ENCODE measurements at places on chromosomes 11 and 22.

GRCh38 chr11:16784666-16785065 lies 46.2 kb downstream of the C11orf58 start:
- DNase-seq: no peak

DNA sequence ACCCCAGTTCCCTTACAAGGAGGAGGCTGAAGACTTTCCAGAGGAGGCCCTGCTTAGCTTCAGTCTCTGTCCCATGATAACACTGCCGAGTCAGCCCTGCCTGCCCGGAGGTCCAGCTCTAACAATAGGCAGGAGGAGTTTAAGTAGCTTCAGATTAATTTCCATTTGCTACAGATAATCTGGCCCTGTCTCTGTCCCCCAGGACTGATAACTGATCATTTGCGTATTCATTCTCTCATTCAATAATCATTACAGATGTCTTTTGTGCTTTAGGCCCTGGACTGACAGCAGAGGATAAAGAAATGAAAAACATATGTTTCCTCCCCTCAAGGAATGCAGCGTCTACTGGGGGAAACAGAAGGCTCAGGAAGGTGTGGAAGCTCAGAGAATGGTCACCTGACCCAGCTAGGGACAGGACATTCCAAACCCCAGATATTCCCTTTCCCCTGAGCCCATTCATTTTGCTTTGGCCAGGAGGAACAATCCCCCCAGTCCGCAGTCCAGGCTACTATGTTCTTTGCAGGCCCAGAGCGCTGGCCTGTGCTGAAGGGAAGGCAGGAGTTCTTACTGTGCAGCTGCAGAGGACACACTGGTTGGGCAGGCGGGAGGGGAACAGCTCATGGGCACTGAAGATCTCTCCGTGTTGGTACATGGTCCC lies 20.8 kb downstream of the CHRDL2 start:
- no peak for DNase-seq

DNA sequence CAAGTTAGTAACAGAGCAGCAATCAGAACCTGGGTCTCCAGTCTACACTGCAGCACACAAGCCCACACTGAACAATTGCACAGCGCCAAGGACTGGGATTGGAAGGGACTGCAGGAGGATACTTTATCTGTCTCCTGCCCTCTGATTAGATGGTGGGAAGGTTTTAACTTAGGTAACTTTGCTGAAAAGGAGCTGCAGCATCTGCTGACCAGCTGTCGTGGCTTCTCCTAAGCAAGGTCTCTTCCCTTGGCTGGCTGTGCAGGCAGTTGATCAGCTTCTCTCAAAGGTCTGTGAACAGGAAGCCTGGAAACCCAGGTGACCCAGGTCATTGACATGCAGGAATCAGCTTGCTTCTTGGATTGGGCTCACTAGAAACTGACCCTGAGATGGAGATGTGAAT lies 82.4 kb downstream of the ISX start:
- no peak for DNase-seq

DNA sequence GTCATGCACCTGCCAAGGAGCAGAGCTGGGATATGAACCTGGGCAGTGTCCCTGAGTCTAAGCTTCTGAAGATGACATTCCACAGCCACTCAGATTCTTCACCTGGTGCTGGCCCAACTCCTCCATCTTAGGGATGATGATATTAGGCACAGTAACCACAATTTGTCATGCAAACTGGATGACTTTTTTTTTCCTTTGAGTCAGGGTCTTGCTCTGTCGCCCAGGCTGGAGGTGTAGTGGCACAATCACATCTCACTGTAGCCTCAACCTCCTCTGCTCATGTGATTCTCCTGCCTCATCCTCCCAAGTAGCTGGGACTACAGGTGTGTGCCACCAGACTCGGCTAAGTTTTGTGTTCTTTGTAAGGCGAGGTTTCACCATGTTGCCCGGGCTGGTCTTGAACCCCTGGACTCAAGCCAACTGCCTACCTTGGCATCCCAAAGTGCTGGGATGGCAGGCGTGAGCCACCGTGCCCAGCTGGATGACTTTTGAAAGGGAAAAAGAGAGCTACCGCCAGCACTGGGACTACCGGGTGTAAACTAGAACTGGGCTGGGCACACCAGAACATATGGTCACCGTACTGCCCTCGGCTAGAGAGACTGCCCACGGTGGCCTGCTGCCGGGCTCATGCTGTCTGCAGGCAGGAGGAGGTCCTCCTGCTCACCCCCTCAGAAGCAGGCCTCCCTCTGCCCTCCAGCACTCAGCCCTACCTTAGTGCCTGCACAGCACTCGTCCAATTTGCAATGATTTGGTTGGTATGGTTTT lies 77.7 kb downstream of the NAT10 start:
- no peak for DNase-seq

- no peak for DNase-seq
Observed at GRCh38 chr11:83191491-83191890, 2.0 kb upstream of the ANKRD42 start.

DNA sequence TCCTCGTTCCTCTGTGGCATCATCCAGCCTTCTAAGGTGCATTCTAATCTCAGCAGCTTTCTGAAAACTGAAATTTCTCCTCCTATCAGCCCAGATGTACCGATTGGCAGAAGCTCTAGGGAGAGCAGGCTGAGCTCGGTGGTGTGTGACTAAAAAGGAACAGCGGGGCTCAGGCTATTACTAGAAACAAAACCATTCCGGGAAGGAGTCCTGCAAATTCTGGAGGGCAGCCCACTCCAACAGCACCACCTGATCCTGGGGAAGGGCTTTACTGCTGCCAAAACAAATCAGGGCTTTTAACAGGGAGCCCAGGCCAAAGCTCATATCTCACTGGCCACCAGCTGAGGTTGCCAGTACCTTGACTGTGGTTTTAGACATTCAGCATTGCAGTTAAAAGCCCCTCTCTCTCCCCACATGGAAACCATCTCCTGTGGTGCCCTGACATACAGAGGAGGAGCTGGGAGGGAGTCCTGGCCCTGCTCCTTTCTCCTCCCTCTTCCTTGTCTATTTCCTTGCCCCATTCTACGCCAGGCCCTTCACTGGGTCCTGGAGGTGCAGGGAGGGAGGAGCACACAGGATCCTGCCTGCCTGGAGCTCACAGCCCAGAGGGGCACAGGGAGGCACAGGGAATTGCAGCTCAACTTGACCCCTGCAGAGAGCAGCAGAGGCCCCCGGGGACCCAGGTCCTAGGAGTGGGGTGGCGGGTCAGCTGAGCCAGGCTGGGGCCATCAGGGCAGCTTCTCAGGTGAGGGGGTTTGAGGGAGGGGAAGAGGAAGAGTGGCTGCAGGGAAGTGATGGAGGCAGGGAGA lies 889 bp downstream of the PLAAT4 start:
- DNase-seq: no peak

GRCh38 chr11:73752216-73752867 lies 8.5 kb downstream of the RAB6A start:
- DNase-seq: no peak

DNA sequence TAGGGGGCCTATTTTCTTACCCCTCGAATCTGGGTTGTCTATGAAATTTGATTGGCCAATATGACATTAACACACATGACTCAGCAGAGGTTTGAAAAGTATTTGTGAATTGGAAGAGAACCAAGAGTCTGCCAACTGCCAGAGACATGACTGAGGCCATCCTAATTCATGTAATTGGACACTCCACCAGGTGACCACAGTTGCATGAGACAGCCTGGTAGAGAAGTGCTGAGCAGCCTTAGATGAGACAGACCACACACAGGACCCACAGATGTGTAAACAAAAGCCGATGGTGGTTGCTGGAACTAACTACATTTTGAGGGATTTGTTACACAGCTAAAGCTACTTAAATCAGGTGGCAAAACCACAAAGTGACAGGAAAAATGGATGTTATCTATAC lies 855 bp upstream of the MS4A5 start:
- no peak for DNase-seq

DNA sequence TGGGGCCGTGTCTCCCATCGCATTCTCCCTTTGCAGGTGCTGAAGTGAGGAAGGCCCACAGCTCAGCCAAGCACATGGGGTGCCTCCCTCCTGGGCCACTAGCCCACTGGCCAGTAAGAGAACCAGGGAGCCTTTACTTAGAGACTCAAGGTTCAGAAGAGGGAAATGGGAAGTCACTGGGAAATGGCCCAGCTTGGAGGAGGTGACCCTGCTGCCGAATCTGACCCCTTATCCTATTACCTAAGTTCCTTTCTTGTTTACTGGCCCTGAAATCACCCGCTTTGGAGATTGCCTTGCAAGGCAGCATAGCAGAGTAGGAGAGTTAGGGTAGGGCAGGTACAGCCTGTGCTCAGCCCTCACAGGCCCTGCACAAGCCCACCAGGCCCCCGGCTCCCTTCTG lies 24.4 kb downstream of the UPB1 start:
- DNase-seq: no peak

GRCh38 chr11:35289821-35290220 lies 129.5 kb downstream of the SLC1A2 start:
- peak; percentile 49 for DNase-seq

DNA sequence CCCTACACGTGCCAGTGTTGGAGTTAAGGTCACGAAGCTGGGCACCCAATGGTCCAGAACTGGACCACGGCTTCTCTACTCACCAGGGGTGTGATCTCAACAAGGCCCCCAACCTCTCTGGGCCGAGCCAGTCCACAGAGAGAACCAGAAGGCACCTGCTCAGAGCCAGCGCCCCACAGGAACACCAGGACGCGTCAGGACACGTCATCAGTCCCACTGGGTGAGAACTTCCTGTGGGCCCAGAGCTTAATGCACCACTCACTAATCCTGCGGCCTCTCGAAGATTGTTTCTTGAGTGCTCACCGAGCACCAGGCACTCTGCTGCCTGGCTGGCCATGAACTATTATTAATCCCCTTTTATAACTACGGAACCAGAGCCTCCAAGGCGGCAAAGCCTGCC lies 10.1 kb downstream of the PHF21B start:
- DNase-seq: no peak

GRCh38 chr22:26479043-26479791 lies 4.4 kb downstream of the HPS4 start:
- no peak for DNase-seq

- DNase-seq: no peak
Observed at GRCh38 chr11:115379528-115379927, 124.7 kb downstream of the CADM1 start.

GRCh38 chr11:590997-591396 lies 14.7 kb downstream of the PHRF1 start:
- no peak for DNase-seq

DNA sequence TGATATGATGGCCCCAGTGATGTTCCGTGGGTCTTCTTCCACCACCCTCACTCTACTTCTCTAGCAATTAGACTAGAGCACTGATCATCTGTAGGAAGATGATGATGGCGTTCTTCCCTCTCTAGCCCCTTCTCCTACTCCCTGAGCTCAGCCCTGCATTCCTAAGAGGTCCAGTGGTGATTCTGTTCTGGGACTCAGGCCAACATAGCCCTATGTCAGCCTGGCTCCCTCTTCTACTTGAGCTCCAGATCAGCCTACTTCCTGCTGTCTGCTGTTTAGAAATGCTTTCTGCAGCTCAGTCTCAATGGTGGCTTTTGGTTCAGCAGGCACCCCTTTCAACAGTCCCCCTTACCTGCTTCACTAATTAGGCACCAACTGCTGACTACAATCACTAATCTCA lies 86.1 kb upstream of the ZBED5 start:
- no peak for DNase-seq

DNA sequence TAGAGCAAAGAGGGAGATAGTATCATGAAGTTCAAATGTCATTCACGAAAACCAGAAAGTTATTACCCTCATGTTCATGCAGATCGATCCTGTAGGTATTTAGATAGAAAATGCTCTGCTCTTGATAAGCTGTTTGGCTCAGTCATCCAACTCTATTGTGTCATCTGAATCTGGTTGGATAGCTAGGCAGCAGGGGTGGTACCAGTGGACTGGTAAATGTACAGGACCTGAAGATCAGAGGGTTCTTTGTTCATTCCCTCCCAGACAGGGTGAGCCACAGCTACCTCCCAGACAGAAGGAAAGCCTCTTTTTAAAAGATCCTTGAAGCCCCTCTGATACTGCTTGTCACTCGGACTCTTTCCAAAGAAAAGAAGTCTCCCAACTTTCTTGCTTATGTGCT lies 29.8 kb upstream of the DRD2 start:
- DNase-seq: no peak

GRCh38 chr11:110762590-110762989 lies 50.4 kb upstream of the ARHGAP20 start:
- peak; percentile 39 for DNase-seq

GRCh38 chr11:355581-356458 lies 13.5 kb upstream of the B4GALNT4 start:
- peak; percentile 74 for DNase-seq

GRCh38 chr11:45278714-45279113 lies 7.4 kb downstream of the SYT13 start:
- DNase-seq: no peak

GRCh38 chr11:129460714-129461113 lies 85.1 kb downstream of the BARX2 start:
- DNase-seq: no peak

GRCh38 chr11:1193326-1194230 lies 29.3 kb upstream of the MUC5B start:
- DNase-seq: no peak

DNA sequence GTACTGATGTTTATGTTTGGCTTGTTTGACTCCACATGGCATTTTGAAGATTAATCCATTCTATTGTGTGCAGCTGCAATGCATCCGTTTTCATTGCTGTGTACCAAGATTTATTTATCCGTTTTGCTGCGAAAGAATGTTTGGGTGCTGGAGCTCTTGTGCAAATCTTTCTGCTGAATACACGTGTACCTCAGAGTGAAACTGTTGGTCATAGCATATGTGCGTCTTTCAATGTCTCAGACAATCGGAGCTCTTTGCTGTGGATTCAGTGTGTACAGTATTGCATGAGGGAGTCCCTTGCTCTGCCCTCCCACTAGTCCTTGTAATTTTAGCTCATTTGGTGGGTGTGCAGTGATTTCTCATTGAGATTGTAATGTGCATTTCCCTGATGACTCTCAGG lies 545.4 kb downstream of the TBC1D22A start:
- DNase-seq: no peak

DNA sequence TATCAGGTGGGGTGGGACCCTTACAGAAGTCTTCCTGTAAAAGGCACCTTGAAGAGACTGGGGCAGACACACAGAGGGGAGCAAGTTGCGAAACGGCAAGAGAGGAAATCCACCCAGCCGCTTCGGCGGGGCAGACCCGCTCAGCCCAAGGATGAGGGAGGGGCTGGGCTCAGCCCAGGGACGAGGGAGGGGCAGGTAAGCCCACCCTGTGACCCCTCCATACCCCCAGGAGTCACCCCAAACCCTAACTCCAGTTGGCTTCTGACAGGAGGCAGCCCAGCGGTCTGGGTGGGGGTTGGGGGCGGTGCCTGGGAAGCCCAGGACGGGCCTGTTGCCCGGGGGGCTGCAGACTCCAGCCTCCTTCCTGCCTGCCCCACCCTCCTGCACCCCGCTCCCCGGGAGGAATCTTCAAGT lies 965 bp downstream of the OSBPL5 start:
- no peak for DNase-seq
